ENCODE measurements at places on chromosomes 5 and 9. TPM values are rescaled to one million over a fixed set of nuclear protein-coding genes. Genes with fewer than 3 reads are reported as not detected.

The N4BP3 gene
- total RNA-seq, result 7.4 TPM

The LURAP1L gene
- 0.98 TPM for total RNA-seq

The SLC34A3 gene
- not detected for total RNA-seq

The ESM1 gene
- 0.49 TPM for total RNA-seq

The GARIN3 gene
- not detected for total RNA-seq

The SLC36A1 gene
- 7.6 TPM for total RNA-seq

The KIAA0825 gene
- total RNA-seq, result 25.1 TPM

The PLCXD3 gene
- total RNA-seq, result 7.6 TPM

The SPINK14 gene
- not detected for total RNA-seq

The SYNPO gene
- 4.9 TPM for total RNA-seq

The FAM200C gene
- total RNA-seq, result 21.1 TPM

The NKD2 gene
- total RNA-seq, result 3.2 TPM

The PALM2AKAP2 gene
- 2.5 TPM for total RNA-seq

The SOX30 gene
- not detected for total RNA-seq

The BDP1 gene
- total RNA-seq, result 76.7 TPM

The SPINK6 gene
- not detected for total RNA-seq

The CA9 gene
- 0.98 TPM for total RNA-seq

The HMMR gene
- 2.2 TPM for total RNA-seq

The PTGR1 gene
- total RNA-seq, result 10.6 TPM

The KCNT1 gene
- 3.9 TPM for total RNA-seq

The SPATA31E1 gene
- not detected for total RNA-seq

The ADGRD2 gene
- total RNA-seq, result 0.25 TPM

The AUH gene
- 21.6 TPM for total RNA-seq

The FBXL7 gene
- 3.9 TPM for total RNA-seq

The CEP72 gene
- total RNA-seq, result 3.2 TPM

The CER1 gene
- total RNA-seq, result not detected

The CMYA5 gene
- 0.74 TPM for total RNA-seq

The GPR150 gene
- 0.25 TPM for total RNA-seq

The ABLIM3 gene
- 13.3 TPM for total RNA-seq

The C5orf24 gene
- 75.0 TPM for total RNA-seq

The ANKDD1B gene
- 0.98 TPM for total RNA-seq

The PCDHA5 gene
- 6.6 TPM for total RNA-seq

The WNK2 gene
- 30.7 TPM for total RNA-seq

The PFN3 gene
- total RNA-seq, result 0.74 TPM

The FGF10 gene
- 1.7 TPM for total RNA-seq

The TMEM174 gene
- not detected for total RNA-seq

The UBAP1 gene
- 18.4 TPM for total RNA-seq

The ATOSB gene
- total RNA-seq, result 14.8 TPM

The PANK3 gene
- total RNA-seq, result 197 TPM

The ACTBL2 gene
- not detected for total RNA-seq

The KIF24 gene
- total RNA-seq, result 1.2 TPM

The CERCAM gene
- total RNA-seq, result 16.0 TPM

The FBXO4 gene
- total RNA-seq, result 15.2 TPM

The CDKN2B gene
- total RNA-seq, result 0.25 TPM

The GAPT gene
- total RNA-seq, result 0.25 TPM

The ECM2 gene
- 5.2 TPM for total RNA-seq

The SNX18 gene
- total RNA-seq, result 17.2 TPM

The FREM1 gene
- total RNA-seq, result 1.7 TPM

The UIMC1 gene
- 47.9 TPM for total RNA-seq

The LSM11 gene
- total RNA-seq, result 53.6 TPM

The BARHL1 gene
- not detected for total RNA-seq

The PHF24 gene
- total RNA-seq, result 25.6 TPM

The CNTNAP3 gene
- total RNA-seq, result 33.7 TPM

The ST8SIA4 gene
- 38.8 TPM for total RNA-seq
